ENCODE measurements at places on chromosomes 16 and 17.
A peak's percentile ranks its signal among the peaks of the same experiment; 100 is the strongest.

DNA sequence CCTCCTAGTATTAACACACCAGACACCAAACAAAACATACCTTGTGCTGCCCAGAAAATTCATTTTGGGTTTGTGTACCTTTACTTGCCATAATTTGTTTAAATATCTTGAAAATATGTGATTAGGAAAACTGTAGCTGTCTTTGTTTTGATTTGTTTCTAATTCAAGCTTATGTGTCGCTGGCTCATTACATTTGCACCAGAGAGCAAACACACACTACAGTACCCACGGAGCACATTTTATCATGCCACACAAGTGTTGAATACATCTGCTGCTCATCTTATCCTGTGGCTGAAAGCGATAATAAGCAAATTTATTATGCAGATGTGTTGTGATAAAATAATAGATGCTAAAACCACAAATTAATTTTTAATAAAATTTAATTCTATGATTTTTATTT is 63.1 kb downstream of the SPAG9 start:
- DNase-seq, result no peak

DNA sequence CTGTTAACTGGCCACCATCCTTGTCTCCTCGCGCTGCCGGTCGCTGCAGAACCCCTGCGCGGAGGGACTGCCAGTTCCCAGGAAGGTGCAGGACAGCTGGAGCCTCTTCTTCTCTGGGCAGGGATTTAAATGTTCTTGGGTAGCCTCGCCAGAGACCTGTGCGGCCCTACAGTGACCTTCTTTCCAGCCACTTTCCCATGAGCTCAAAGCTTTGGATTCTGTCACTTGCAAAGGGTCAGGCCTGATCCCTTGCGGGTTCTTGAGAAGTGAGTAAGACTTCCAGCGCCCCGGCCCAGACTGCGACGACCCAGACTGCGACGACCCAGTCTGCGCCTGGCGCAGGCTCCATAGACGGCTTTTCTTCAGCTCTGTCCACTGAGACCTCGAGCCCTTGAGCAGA is 1.4 kb upstream of the SLFN5 start:
- peak; percentile 36 for DNase-seq

GRCh38 chr17:59753522-59754467 is 46.3 kb downstream of the VMP1 start:
- DNase-seq, result peak; percentile 14

- DNase-seq, result no peak
Observed at GRCh38 chr17:28252436-28252835, 66.6 kb upstream of the TMEM97 start.

GRCh38 chr16:87161822-87162676 is 155.1 kb downstream of the C16orf95 start:
- no peak for DNase-seq

DNA sequence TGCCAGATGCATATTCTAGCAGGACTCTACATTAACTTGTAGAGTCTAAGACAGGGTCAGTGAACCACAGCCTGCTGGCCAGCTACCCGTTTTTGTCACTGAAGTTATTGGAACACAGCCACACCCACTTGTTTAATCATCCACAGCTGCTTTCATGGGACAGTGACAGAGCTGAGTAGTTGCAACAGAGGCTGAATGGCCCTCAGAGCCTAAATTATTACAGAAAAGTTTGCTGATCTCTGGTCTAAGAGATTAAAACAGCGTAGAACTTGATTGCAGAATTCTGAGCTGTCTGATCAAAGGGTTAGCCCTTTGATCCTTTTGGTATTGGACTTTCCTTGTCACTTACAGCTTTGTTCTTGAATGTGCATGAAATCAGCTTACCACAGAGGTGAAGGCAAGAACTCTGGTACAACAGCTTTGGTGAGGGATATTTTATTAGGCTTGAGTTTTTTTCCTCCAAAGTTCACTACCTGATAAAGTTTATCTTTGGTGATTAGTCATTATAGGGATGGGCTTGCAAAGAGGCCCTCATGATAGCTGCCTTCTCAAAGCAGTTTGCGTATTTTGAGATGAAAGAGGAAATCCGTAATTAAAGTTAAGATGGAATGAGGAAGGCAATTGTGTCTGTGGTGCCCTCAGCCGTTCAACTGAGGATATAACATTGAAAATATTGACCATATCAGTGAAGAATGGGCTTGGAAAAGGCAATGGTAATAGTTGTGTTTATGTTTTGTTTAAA is 23.6 kb downstream of the ALDH3A2 start:
- no peak for DNase-seq

DNA sequence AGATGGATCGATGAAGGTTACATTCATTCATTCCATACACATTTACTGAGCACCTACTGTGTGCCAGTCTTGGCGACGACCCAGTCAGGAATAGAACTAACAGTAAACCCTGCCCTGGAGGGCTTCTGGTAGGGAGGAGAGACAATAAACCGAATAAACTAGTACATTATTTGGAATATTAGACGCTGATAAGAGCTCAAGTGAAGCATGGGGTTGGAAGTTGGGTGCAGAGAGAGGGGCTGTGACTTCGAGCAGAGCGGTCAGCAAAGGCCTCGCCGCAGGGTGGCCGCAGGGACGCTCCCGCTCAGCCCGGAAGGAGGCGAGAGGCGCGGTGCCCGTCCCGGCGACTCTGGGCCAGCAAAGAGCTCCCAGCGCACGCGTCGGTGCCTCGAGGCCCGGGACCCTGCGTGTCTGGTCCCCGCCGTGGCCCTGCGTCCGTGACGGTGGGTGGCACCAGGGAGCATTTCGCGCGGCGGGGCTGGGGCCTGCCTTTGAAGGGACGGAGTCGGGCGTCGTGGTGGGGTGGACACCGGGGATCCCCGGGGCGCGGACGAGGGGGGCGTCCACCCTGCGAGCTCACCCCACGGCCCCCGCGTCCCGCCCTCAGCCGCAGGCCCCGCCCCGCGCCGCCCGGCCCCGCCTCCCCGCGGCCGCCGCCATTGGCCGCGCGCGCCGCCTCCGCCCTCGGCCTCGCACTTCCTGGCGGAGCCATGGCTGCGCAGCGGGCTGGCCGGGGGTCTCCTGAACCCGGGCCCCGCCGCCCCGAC is at the start of gene KLHL36:
TSS of gene KLHL36 (plus strand) at position 684 of the 767 bp plus-strand sequence. CDS start 2,357 bp downstream, outside the sequence.
- DNase-seq, result peak; percentile 58

DNA sequence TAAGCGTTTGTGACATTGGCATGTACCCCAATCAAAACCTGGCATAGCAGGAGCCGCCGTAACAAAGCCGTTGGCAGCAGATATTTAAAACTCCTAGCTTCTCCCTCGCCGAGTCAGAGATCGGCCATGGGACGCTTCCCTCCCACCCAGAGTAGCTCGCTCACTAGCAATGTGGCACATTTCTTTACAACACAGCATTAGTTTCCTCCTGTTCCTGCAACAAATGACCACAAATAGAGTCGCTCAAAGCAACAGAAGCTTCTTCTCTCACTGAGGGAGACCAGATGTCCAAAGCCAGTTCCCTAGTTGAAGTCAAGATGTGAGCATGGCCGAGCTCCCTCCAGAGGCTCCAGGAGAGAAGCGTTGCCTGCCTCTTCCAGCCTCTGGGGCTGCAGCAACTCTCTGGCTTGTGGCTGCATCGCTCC is 106.7 kb downstream of the RBFOX3 start:
- no peak for DNase-seq

DNA sequence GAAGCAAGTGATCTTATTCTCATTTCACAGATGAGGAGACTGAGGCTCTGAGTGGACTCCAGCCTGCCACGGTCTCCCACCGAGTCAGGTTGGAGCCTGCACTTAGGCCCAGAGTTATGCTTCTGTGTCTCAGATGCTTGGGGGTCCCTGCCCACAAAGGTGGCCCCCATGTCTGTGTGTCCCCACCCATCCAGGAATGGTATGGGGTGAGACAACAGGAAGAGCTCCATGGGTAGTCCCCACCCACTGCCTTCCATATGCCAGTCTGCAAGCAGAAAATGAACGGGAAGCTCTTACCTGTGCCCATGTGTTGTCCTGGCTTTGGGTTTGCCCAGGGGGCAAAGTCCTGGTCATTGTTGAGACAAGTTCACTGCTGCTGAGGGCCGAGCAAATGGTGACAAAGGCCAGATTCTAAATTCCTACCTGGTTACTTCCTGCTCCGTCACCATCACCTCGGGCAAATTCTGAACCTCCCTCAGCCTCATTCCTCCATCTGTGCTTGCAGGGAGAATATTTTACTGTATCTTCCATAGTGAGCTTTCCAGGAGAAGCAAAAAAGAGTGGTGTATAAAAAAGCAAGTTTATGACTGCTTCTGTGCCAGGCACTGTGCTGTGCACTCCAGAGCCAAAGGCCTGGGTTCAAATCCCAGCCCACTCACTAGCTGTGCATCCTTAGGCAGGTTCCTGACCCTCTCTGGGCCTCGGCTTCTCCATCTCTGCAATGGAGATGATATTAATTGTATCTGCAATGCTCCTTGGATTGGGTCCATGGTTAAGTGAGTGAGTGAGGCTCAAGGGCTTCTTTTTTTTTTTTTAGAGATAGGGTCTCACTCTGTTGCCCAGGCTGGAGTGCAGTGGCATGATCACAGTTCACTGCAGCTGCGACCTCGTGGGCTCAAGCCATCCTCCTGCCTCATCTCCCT is 9.3 kb downstream of the IL4R start:
- no peak for DNase-seq

- no peak for DNase-seq
Observed at GRCh38 chr17:17186051-17186450, 20.1 kb downstream of the PLD6 start.

GRCh38 chr17:35084987-35085386 is 21.5 kb upstream of the RFFL start:
- DNase-seq, result no peak

DNA sequence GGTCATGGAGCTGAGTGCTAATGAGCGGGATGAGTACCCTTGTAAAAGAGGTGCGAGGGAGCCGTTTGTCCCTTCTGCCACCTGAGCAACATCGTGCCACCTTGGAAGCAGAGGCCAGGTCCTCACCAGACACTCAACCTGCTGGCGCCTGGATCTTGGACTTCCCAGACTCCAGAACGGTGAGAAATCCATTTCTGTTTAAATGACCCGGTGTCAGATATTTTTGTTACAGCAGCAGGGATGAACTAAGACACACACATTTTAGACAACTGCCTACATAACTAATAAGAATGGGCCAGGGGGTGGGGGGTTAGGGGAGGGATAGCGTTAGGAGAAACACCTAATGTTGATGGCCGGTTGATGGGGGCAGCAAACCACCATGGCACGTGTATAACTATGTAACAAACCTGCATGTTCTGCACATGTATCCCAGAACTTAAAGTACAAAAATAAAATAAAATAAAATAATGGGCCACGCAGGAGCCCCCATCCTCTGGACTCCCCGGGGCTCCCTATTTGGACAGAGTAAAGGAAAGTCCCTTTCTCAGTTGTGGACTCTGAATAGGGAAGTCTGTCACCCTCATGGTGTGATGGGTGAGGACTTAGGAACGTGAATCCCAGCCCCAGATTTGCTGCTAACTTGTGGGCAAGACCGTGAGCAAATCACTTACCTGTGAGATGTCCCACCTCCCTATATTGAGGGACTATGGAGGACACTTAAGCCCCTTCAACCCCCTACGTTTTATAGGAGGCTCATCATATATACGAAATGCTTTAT is 60.6 kb upstream of the DNAH17 start:
- DNase-seq, result no peak

GRCh38 chr17:3845291-3845620 is 790 bp downstream of the NCBP3 start:
- no peak for DNase-seq

- DNase-seq, result no peak
Observed at GRCh38 chr16:53846971-53847370, 143.0 kb downstream of the FTO start.

GRCh38 chr16:85176541-85177447 is 64.5 kb upstream of the CIBAR2 start:
- DNase-seq, result no peak

GRCh38 chr17:72137161-72137560 is 16.3 kb downstream of the SOX9 start:
- no peak for DNase-seq

GRCh38 chr17:280901-281300 is 71.7 kb downstream of the RPH3AL start:
- no peak for DNase-seq

DNA sequence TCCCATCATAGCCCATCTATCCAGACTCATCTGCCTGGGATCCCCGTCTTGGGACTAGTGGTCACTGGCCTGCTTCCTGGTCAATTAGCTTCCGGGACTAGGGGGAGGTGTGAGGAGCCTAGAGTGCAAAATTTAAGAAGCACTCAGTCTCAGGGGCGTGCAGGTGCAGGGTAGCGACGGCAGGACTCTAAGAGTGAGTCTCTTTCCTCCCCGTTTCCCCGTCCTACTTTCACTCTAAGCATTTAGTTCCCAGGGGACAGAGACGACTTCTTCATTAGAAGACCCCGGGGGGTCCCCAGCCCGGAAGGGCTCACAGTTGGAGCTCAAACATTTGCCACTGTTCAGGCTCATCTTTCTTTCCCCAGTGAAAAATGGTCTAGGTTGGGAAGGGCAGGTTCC is 677 bp upstream of the ZNHIT3 start:
- no peak for DNase-seq

GRCh38 chr16:86533767-86534351 is 21.2 kb downstream of the MTHFSD start:
- no peak for DNase-seq

GRCh38 chr17:35345445-35345925 is 27.9 kb downstream of the SLFN11 start:
- no peak for DNase-seq

GRCh38 chr17:77745702-77746101 is 212.8 kb upstream of the TNRC6C start:
- DNase-seq, result no peak

GRCh38 chr16:79267781-79268180 is 332.8 kb downstream of the MAF start:
- no peak for DNase-seq

GRCh38 chr17:61009663-61010062 is 332.0 kb downstream of the BCAS3 start:
- DNase-seq, result no peak

- DNase-seq, result no peak
Observed at GRCh38 chr17:57599271-57600045, 145.6 kb downstream of the CCDC182 start.

DNA sequence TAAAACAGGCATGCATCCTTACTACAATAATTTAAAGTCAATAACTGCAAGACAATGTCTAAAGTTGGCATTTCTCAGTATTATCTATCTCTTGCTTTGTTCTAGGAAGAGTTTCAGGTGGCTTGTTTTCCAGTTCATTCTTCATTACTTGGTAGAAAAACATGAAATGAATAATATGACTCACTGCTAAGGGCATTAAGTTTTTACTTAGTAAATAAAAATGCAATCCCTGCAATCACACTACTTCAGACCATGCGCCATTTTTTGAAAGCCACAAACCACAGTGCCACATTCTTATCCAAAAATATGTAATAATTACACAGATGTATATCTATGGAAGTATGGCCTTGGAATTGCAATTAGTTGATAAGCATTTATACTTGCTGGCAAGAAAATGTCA is 55.4 kb downstream of the CREBBP start:
- no peak for DNase-seq

DNA sequence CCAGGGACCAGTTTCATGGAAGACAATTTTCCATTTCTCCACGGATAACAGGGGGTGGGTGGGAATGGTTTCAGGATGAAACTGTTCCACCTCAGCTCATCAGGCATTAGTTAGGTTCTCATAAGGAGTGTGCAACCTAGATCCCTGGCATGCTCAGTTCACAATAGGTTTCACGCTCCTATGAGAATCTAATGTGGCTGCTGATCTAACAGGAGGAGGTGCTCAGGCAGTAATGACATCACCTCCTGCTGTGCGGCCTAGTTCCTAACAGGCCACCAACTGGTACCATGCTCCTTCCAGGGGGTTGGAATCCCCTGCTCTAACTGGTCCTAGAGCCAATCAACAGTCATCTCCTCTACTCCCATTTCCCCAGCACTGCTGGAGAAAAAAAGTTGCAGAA is 19.9 kb downstream of the TEX14 start:
- no peak for DNase-seq

- peak; percentile 32 for DNase-seq
Observed at GRCh38 chr17:19378416-19379360, at the start of gene MAPK7. Gene MAPK7, plus strand, starts transcription at chr17:19378498. Its CDS starts 403 bp downstream, at chr17:19378901.

- no peak for DNase-seq
Observed at GRCh38 chr16:29009050-29009837, 24.4 kb downstream of the LAT start.
